ENCODE measurements at places on chromosomes 7 and 10. TPM values are rescaled to one million over a fixed set of nuclear protein-coding genes. Genes with fewer than 3 reads are reported as not detected.

GRCh38 chr10:130191380-130191779 lies 55.2 kb downstream of the GLRX3 start:
- DNase-seq: no peak

The DENND2A gene
- total RNA-seq: not detected

DNA sequence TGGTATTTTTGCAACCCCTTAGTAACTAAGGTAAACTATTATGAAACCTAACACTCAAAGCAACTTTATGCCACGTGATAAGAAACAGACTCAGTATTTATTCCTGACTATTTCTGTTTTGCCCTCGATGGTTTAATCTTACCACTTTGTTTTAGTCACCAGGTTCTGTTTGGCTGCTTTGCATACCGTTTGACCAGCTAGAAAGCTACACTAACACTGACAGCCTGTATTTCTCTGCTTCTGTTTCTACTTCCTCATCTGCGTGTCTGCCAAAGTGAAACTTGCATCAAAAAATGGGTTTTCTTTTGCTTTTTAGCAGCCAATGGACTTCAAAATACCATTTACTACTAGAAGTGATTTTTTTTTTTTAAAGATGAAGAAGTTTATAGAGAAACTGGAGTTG lies 802.5 kb downstream of the GRM8 start:
- DNase-seq: no peak

- DNase-seq: no peak
These were observed 8.9 kb upstream of the KCNK18 start for GRCh38 chr10:117188371-117188770.

- DNase-seq: peak; percentile 68
These were observed 93.6 kb upstream of the COL1A2 start for GRCh38 chr7:94301024-94301586.

The RASA4B gene
- total RNA-seq: 0.76 TPM

The C10orf62 gene
- 1.5 TPM for total RNA-seq

DNA sequence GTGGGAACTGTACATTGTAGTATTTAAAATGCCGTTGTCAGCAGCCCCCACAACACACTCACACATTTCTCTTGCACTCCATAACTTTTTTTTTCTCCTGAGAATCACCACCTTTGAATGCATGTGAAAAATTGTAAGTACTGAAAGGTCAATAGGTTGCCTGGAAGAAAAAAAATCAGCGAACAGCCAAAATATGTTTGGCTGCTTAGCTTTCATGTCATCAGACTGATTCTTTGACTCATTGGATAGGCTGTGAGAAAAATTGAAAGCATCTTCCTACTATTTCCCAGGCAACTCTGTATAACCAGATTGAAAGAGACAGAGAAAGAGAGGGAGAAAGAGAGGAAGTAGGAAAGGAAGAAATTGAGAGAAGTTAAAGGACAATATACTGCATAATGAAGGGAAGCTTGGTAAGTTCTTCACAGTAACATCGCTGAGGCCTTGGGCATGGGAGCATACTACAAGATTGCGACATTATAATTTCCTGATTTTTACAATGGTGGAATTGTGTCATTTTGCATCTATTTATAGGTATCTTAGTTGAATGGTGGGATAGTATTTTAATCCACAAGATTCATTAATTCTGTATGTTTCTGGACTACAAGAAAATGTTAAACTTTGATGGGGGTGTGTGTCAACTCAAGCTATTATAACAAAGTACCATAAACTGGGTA lies 249.3 kb upstream of the KCND2 start:
- DNase-seq: no peak

The CTTNBP2 gene
- total RNA-seq: 2.4 TPM

The ASB10 gene
- total RNA-seq: not detected

The EZH2 gene
- total RNA-seq: 46.5 TPM

DNA sequence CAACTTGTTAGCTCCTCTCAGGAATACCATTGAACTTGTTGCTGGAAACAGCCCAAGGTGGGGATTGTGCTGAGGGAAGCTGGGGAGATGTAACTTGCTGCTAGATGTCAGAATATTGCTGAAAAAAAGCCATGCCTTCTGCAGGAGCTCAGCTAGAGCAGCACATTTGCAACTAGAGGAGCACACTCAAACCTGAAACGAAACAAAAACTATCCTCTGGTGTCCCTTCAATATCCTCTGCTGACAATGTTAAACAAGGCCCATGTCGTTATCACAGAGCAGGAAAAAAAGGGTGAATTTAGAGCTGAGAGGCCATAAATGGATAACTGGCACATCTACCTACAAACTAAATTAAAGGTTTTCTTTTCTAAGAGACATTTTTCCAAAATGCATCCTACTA lies 53.7 kb upstream of the MACC1 start:
- DNase-seq: no peak

GRCh38 chr10:4947635-4948596 lies 15.3 kb upstream of the AKR1C1 start:
- DNase-seq: peak; percentile 41

The ADRB1 gene
- 0.47 TPM for total RNA-seq

- no peak for DNase-seq
These were observed 145.1 kb downstream of the JMJD1C start for GRCh38 chr10:63320683-63321082.

GRCh38 chr10:71634531-71635164 lies 84.9 kb downstream of the C10orf105 start:
- peak; percentile 17 for DNase-seq

DNA sequence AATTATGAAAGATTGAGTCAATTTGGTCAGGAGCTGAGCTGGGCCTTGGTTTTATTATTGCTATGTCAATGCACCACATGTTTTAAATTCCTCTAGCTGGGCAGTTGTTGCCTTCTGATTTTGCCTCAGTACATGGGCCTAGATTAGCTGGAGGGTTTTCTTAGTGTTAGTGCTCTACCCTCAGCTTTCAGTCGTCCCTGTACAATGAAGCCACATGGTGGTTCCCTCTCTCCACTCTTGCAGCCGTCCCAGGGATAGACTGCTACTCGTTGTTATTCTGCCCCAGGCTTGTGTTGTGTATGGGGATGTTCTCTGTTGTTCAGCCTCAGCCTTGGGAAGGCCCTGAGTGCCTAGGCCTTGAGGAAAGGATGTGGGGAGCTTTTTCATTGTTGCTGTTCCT lies 37.0 kb downstream of the NHLRC2 start:
- no peak for DNase-seq

GRCh38 chr10:32140403-32140802 lies 84.2 kb upstream of the KIF5B start:
- no peak for DNase-seq

GRCh38 chr7:2662273-2663120 lies 25.5 kb upstream of the AMZ1 start:
- no peak for DNase-seq

- DNase-seq: no peak
These were observed 10.4 kb upstream of the ZNF485 start for GRCh38 chr10:43595739-43596298.

DNA sequence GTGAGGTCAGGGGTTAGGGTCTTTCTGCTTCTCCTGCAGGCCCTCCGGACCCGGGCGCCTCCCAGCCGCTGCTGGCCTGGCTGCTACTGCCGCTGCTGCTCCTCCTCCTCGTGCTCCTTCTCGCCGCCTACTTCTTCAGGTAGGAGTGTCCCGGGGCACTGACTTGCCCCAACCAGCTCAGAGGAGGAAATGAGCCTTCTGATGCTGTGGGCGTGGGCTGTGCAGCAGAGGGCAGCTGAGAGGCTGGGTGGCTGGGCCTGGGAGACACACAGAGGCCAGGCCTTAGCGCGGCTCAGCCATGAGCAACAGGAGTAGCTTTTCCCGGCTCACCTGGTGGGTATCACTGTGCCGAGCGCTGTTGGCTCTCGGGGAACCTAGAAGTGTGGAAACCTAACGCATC lies 78.9 kb downstream of the MKI67 start:
- peak; percentile 82 for DNase-seq

- peak; percentile 76 for DNase-seq
These were observed at the start of gene ELAPOR2 for GRCh38 chr7:87059525-87060287. Gene ELAPOR2 (minus strand): TSS chr7:87059654. CDS start chr7:87059513, 141 bp downstream.

DNA sequence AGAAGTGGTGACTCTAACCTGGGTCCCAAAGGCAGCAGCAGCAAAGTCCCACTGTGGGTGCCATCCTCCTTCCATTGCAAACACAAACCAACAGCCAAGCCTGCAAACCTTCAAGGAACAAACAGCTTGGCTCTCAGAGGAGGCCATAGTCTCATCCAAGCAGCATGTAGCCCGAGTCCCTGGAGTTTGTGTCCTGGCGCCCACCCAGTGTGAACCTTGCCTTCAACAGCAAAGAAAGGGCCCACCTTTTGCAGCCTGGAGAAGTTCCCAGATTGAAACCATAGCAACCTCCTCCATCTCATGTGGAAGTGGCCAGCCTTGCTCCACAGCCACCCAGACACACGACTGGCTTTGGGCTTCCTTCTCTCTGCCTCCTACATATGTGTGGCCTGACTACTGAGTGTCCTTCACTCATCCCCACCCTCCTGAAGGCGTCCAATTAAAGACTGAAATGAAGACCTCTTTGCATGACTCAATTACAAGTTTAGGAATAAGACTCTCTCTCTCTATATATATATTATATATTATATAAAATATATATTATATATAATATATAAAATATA lies 106.1 kb downstream of the C10orf90 start:
- DNase-seq: no peak

DNA sequence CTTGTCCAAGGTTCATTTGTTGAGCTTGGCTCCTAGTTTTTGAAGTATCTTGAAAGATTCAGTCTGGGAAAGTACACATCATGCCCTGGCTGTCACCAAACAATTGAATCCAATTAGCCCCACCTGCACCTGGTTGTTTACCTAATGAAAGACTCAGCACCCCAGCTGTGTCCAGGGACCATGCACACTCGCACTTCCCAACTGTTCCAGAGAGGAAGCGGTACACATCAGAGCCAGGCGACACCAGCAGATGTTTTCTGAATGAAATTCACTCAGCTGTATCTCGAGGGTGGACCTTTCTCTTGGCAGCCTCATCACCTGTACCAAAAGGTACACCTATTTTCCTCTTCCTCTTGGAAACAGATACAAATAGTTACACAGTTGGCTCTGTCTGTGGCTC lies 216.4 kb upstream of the LRGUK start:
- no peak for DNase-seq

The KIAA1549 gene
- total RNA-seq: 7.2 TPM

GRCh38 chr10:88557256-88557655 lies 25.9 kb downstream of the RNLS start:
- no peak for DNase-seq

DNA sequence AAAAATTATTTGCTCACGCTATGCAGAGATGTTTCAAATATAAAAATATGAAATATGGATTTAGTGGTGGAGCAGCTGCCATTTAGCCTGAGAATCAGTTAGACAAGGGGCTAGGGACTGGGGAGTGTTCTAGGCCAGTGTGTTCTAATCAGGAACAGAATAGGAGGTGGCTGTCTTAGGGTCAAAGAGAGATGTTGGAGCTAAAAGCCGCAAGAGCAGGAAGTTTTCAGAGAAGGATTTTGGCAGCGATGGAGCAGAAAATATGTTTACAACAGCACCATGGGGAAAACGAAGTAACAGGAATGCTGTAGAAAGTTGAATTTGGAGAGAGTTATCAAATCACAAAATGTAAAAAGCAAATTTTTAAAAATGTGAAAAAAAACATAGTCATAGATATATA lies 314.0 kb upstream of the SEMA3A start:
- DNase-seq: no peak

DNA sequence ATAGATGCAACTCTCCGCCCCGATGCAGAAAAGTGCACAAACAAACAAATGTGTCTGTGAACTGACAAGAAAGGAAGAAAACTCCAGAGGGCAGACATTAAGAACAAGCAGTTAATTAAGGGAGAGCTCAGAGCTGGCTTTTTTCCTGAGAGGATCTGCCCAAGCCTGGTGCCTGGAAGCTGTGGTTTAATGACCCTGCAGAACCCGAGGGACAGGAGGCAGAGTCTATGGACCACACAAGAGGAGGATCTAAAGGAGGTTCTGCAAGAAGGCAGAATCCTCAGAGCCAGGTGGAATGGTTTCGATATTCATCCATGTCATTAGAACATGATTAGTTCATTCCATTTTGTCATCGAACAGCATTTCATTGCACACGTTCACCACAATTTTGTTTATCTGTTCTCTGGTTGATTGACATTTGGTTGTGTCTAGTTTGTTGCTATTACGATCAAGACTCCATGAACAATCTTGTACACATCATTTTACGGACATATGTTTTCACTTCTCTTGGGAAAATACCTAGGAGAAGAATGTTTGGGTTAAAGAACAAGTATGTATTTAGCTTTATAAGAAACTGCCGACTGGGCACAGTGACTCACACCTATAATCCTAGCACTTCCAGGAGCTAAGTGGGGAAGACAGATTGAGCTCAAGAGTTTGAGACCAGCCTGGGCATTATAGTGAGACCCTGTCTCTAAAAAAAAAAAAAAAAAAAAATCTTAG lies 560.2 kb downstream of the CALN1 start:
- DNase-seq: no peak

- no peak for DNase-seq
These were observed 30.4 kb downstream of the CNTNAP2 start for GRCh38 chr7:146146831-146147486.

- DNase-seq: no peak
These were observed 84.5 kb downstream of the DGKB start for GRCh38 chr7:14817829-14818614.

DNA sequence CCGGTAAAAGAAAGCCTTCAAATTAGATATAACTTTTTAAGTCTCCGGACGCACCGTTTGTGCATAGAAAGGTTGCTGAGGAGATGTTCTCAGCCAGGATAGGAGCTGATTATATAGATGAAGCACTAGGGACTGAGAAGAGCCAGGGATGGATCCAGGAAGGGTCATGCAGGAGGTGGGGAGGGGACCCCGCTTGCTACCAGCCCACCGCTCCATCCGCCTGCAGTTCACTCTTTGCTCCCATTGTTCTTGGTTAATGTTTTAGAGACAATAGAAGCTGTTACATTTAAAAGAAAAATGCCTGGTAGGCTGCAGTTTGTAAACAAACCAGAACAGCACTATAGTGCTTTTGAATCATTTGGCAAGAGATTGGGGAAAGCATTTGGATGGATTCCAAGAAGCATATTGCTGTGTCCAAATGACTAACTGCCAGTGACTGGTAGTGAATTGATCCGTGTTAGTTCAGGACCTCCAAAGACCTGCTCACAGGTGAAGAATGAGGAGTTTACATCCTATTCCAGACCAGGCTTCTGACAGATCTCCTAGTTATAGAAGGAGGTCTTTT lies 175.9 kb upstream of the TAC1 start:
- no peak for DNase-seq

DNA sequence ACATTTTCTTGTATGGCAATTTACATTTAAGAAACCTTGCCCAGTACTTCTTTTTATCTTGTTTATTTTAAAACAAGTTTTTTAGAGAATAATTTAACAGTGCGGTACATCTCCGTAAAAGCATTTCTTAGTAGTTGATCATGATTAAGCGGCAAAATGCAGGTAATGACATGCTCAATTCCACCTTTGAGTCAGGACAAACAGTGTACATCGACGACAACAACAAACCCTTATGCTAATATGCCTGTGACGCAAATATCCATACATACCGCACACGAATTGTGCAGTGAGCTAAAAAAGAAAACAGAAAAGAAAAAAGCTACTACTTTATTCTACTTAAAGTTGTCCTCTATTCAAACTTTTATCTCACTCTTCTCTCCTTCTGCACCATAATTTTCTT lies 1.9 kb downstream of the MAGI2 start:
- no peak for DNase-seq

The MACROH2A2 gene
- total RNA-seq: 26.9 TPM
